ENCODE measurements at places on chromosomes 3 and 15.

GRCh38 chr3:2061360-2061759 is 37.3 kb upstream of the CNTN4 start:
- DNase-seq: no peak

GRCh38 chr3:73437828-73438227 is 186.9 kb downstream of the PDZRN3 start:
- no peak for DNase-seq

DNA sequence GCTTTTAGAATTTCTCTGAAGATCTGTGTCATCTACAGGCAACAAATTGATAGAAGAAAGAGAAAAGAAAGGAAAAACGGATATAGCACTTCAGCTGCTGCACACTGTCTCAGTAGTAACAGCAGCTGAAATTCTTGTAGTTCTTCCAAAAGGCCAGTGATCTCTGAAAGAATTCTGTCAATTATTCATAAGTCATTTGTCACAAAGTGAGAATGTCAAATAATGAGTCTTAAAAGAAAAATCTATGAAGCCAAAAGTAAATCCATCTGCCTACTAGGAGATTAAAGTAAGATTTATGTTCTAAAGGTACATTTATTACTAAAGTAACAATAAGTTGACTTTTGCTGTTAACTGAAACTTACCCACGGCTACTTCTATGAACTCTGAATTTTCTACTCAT is 24.6 kb downstream of the IFT80 start:
- DNase-seq: no peak

DNA sequence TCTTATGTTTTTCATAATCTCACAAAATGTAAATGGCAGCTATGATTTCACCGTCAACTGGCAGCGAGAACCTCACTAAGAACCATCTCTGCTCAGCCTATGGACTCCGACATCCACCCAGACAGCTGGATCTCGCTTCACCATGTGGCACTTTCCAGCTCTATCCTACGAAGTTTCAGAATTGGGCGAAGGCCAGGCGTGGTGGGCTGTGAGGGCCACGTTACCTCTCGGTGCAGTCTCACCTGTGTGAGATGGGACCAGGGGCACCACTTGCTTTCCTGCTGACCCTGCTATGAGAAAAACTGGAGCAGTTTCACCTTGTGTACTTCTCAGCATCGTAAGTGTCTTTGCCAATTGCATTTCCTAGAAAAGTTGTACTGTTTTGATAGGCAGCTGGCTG is 32.3 kb downstream of the CHDH start:
- DNase-seq: no peak

Measured in CD4-positive, alpha-beta T cell treated with Interleukin-12 subunit alpha and Interleukin-12 subunit beta, for 1 hour (primary cell).